ENCODE measurements at places on chromosomes 1 and 21.

DNA sequence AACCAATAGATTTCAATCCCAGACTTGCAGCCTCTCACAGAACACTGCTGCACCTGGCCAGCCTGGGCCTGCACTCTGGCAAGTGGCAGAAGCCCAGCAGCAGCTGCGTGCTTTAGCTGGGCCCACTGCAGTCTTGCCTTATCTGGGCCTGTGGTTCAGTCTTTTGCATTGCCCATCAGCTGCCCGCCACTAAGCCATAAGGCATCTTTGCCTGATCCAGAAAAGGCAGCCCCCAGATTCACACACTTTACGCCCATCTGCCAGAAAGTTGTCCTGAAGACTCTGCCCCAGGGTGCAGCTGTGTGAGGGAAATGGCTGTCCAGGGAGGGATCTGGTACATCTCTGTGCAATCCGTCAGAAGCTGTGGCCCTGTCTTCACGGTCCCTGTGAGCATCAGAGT is 217.0 kb downstream of the DNAH14 start:
- no peaks in the 10 kb centered on the region for H3K4me1 ChIP-seq
- DNase-seq = no peak
- no peak overlapping the region for H3K4me3 ChIP-seq
- no peaks in the 10 kb centered on the region for H3K27me3 ChIP-seq
- no peak overlapping the region for H3K27ac ChIP-seq

GRCh38 chr1:37946703-37947360 is at the start of gene INPP5B:
INPP5B (minus strand) TSS chr1:37947053; CDS start chr1:37946308, 745 bp downstream.
- DNase-seq = peak; percentile 95
- H3K27ac ChIP-seq = peak within 1 kb of the TSS; percentile 83
- no peaks in the 10 kb centered on the region for H3K36me3 ChIP-seq
- H3K27me3 ChIP-seq = no peaks in the 10 kb centered on the region
- no peaks in the 10 kb centered on the region for H3K4me1 ChIP-seq

GRCh38 chr1:183676586-183677189 is 23.6 kb upstream of the APOBEC4 start:
- no peak for DNase-seq
- no peak overlapping the region for H3K4me3 ChIP-seq
- no peaks in the 10 kb centered on the region for H3K36me3 ChIP-seq

GRCh38 chr21:31395791-31396190 is 51.7 kb upstream of the TIAM1 start:
- no peak for DNase-seq
- no peaks in the 10 kb centered on the region for H3K27me3 ChIP-seq
- no peaks in the 10 kb centered on the region for H3K36me3 ChIP-seq
- no peaks in the 10 kb centered on the region for H3K4me1 ChIP-seq
- no peak overlapping the region for H3K27ac ChIP-seq

DNA sequence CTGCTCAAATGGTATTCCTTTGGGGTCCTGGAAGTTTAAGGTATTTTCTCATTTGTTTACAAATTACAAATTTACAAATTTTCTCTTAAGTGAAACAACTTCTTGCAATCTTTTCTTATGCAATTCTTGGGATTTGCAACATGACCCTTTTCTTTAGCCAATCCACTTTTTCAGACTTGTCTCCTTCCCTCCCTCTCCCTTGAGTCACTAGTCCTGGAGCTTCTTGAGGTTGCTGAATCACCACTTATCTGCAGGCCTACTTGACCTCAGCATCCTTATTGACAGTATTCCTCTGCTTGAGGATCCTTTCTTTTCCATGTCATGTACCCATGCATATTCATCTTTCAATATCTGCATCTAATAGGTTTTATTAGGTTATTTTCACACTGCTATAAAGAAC is 302.8 kb upstream of the ADAMTS5 start:
- H3K36me3 ChIP-seq = no peaks in the 10 kb centered on the region
- H3K27me3 ChIP-seq = no peaks in the 10 kb centered on the region
- H3K4me1 ChIP-seq = no peaks in the 10 kb centered on the region
- H3K27ac ChIP-seq = no peak overlapping the region
- DNase-seq = no peak
- no peak overlapping the region for H3K4me3 ChIP-seq

- no peaks in the 10 kb centered on the region for H3K36me3 ChIP-seq
- H3K4me3 ChIP-seq = peak overlapping the region; percentile 45
- H3K27ac ChIP-seq = peak overlapping the region; percentile 70
Measured at GRCh38 chr1:17440074-17440826, 773 bp upstream of the RCC2 start.

GRCh38 chr1:26574719-26575251 is 45.2 kb downstream of the RPS6KA1 start:
- peak; percentile 54 for DNase-seq
- H3K27ac ChIP-seq = no peak overlapping the region
- no peaks in the 10 kb centered on the region for H3K4me1 ChIP-seq
- H3K4me3 ChIP-seq = no peak overlapping the region

DNA sequence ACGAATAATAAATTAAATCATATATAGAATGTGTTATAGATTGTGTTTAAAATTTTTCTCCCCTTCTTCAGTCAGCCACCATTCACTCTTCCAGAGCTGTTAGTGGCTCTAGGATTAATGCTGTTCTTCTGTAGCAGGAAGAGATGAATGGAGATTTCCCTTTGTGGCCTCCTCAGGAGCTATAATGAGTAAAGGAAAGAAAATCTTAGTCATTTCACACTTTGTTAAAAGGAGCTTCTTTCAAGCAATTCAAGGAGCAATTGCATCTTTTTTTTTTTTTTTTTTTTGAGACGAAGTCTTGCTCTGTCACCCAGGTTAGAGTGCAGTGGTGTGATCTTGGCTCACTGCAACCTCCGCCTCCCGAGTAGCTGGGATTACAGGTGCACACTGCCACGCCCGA is 23.7 kb upstream of the TMCO2 start:
- no peaks in the 10 kb centered on the region for H3K4me1 ChIP-seq
- no peak overlapping the region for H3K4me3 ChIP-seq
- no peak for DNase-seq
- H3K36me3 ChIP-seq = no peaks in the 10 kb centered on the region

DNA sequence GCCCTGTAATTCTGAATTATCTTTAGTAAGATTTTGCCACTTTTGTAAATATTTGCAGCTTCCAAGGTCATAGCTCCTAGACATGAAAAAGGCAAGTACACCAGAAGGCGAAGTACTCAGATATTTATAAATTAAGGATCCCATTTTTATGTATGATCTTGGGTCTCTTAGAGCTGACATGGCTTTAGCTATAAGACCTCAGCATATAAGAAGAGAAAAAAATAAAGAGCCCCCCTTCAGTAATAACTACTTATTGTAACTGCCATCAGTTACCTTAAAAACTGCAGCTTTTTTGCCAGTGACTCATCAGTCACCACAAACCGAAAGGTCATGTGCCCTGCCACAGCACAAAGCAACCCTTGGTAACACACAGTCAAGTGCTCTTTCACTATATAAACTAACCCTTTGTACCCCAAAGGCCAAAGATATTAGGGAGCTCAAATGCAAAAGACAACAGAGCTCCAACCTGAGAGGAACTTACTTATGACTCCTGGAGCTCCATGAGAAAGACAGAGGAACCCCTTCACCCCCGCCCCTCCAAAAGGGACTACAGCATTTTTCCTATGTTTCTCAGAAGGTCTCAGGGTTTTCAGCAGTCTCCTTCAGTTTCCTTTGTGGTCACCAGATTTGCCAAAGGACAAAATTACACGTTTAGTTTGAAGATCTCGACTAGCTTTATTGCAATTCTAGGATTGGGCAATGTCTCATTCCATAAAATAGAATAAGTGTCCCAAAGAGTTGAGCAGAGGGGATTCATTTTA is 219.8 kb upstream of the DUSP10 start:
- no peaks in the 10 kb centered on the region for H3K27me3 ChIP-seq
- no peaks in the 10 kb centered on the region for H3K36me3 ChIP-seq

Data from aorta (tissue), 5 donors.